ENCODE measurements at places on chromosomes 3 and 15. TPM values are rescaled to one million over a fixed set of nuclear protein-coding genes. Genes with fewer than 3 reads are reported as not detected.
A peak's percentile ranks its signal among the peaks of the same experiment; 100 is the strongest.

The GOLGA6L7 gene
- 0.08 TPM for polyA plus RNA-seq

The CDCP1 gene
- 1.1 TPM for polyA plus RNA-seq

The RBPMS2 gene
- 9.5 TPM for polyA plus RNA-seq

GRCh38 chr3:192833177-192833890 is 84.3 kb downstream of the MB21D2 start:
- DNase-seq, result no peak

DNA sequence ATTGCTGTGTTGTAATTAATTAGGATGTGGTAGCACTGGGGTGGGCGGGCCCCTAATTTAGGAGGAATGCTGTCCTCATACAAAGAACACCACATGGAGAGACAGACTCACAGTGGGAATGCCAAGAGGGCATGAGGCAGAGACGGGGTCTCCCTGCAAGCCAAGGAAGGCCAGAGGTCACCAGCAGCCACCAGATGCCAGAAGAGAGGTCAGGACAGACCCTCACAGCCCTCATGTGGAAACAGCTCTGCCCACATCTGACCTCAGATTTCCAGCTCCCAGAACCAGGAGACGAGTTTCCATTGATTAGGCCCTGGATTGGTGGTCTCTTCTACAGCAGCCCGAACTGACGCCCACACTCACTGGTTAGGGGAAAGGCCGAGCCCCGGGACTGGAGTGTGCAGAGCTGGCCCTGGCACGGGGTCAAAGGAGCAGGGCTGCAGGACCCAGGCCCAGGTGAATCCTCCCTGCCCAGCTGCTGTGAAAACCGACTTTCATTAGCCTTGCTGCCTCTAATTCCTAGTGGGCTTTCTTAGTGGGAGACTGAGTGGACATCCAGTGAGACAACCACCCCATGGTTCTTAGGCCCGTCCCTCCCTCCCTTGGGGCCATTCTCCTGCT is 43.0 kb upstream of the SLC41A3 start:
- no peak for DNase-seq

GRCh38 chr3:12005951-12006625 is 1.9 kb downstream of the SYN2 start:
- no peak for DNase-seq

DNA sequence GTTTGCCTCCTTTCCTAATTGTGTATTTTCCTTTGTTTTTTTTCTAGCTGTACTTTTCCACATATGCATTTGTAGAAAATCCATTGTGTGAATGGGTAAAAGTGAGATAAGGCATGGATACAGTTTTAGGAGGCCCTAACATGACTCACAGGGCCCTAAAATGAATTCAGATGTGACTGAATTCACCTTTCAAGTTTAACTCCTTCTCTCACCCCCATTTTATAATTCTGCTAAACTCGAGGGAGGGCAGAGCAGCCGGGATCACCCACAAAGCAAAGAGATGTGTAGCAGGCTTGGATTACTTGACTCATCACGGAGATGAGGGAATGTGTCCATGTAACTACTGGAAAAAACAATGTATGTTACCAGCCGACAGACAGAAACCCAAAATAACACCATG is 59.9 kb downstream of the FOXP1 start:
- no peak for DNase-seq

- no peak for DNase-seq
Measured at GRCh38 chr3:132682201-132682600, 22.1 kb downstream of the UBA5 start.

DNA sequence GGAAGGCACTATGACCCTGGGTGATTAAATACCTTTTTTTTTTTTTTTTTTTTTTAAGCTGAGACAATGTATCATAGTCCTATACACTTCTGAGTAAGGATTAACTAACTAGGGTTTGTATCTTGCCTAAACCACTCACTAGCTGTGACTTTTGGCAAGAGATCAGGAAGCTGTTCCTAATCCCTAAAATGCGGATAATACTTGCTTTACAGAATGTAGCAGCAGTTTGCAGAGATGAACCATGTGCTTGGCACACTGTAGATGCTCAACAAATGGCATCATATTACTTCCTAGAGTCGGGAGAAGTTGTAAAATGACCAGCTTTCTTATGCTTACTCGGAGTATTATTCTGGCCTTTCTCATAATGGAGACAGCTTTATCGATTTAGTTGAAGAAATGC is 25.6 kb upstream of the PYGO1 start:
- no peak for DNase-seq

DNA sequence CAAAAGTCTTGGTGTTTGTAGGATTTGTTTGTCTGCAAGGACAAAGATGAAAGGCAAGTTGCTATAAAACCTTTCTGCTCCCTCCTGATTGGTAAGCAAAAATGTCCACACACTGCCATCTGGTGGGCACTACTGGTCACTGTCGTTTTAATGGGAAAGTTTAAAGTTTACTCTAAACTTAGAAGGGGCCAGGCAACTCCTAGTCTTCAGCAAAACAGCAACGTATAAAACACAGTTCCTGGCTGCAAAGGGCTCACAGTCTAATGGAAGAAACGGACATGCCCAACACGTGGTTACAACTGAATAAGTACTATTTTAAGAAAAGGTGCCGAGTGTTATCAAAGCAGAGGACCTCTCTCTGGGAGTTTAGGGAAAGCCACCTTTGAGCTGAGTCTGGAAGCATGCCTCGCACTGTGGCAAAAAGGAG is 23.7 kb upstream of the TPRG1 start:
- DNase-seq, result peak; percentile 55

Measured in right renal cortex interstitium (tissue), 3 donors.